ENCODE measurements at places on chromosomes 1 and 21.
A peak's percentile ranks its signal among the peaks of the same experiment; 100 is the strongest.

DNA sequence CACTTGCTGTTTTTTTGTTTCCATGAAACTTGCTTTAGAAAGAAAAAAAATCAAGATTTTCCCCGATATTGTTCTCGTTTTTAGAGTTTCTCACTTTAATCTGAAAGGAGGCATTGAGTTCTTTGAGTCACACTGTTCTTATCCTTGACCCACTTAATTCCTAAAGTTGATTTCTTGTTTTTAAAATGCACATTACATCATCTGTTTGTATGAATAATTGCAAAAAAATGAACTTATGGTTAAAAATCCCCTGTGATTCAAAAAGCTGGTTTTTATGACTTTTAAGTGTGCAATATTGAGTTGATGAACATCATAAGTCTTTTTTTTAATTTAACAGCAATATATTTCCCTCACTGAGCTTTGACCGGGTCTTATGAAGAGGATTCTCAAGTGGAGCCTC is 131.6 kb downstream of the SNX7 start:
- DNase-seq, result no peak

DNA sequence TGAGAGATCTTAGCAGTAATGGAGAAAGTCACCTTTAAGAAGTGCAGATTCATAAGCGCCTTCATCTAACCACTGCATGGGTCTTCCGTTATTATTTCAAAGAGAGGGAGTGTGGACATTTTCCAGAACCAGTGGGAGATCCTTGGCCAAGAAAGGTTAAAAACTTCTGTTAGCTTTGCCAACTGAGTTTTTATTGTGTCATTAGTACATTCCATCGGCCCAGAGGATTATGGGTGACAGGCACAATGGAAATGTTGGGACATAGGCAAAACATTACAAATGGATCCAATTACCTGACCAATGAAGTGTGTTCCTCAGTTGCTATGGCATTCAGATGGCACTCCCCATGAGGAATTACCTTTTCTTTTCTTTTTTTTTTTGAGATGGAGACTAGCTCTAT is 115.5 kb downstream of the PPIAL4G start:
- no peak for DNase-seq

DNA sequence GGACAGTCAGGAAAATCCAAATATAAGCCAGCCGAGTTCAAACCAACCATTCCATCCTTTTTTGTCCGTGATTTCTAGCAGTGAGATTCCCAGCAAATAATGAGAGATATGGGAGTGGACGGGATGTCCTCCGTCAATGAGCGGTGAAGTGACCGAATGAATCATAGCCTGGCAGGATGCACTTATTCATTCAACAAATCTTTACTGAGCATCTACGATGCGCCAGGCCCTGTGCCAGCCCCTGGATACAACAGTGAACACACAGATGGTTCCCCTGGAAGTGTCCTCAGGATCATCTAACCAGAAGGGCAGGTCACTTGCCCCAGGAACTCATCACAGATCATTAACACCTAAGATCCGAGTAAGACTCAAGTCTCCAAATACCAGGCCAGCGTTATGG is 8.2 kb upstream of the PLEKHA6 start:
- no peak for DNase-seq

DNA sequence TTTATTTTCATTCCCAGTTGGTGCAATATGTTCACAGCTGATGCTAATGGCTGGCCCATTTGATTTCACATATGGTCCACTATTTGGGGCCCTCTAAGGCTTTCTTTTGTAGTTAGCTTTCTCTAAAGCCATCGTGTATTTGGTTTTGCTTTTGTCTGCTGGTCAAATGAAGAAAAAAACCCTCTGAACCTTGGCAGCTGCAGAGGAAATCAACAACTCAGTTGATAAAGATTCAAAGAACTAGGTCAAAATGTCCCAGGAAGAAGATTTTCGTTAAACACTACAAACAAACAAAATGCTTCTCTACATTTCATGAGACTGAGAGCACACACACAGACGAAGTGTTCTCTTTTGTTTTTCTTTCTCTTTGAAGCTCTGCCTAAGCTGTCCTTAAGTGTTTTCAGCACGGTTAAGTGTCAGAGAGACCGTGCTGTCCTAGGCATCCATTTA is 655.0 kb downstream of the RWDD3 start:
- no peak for DNase-seq

DNA sequence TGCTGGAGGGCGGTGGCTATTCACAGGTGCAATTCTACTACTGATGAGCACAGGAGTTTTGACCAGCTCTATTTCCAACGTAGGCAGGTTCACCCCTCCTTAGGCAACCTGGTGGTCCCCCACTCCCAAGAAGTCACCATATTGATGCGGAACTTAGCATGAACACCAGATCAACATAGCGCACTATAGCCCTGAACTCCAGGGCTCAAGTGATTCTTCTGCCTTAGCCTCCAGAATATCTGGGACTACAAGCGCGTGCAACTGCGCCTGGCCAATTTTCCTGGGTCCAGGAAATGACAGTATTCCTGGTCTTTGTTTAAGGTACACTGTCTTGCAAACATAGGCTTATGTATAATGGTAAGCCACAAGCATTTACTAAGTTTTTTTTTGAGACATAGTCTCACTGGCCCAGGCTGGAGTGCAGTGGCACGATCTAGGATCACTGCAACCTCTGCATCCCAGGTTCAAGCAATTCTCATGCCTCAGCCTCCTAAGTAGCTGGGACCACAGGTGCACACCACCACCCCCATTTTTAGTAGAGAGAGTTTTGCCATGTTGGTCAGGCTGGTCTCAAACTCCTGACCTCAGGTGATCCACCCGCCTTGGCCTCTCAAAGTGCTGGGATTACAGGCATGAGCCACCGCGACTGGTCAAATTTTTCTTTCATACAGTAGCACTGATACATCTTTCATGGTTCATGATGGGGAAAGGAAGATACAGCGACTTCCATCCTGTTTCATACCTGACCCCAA is 12.6 kb downstream of the MCL1 start:
- DNase-seq, result no peak

GRCh38 chr1:20349561-20349960 is 58.9 kb downstream of the VWA5B1 start:
- DNase-seq, result no peak

DNA sequence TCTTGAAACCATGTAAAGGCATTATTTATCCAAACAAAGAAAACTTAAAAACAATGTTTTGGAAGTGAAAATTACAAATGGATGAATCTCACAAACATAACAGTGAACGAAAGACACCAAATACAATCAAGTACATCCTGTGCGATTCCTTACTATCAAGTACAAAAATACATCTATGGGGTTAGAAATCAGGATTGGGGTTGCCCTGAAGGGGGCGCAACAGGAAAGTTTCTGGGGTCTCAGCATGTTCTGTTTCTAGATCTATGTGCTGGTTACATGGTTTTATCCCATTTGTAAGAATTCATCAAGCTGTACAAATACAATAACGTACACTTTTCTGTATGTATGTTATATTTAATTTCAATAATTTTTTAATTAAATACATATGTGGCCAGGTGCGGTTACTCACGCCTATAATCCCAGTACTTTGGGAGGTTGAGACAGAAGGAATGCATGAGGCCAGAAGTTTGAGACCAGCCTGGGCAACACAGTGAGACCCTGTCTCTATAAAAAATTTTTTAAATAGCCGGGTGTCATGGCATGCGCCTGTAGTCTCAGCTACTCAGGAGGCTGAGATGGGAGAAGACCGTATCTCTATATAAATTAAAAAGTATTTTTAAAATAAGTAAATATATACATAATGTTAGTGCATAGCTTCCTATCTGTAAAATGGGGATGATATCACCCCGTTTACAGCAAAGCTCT is 121.5 kb upstream of the SOD1 start:
- no peak for DNase-seq

DNA sequence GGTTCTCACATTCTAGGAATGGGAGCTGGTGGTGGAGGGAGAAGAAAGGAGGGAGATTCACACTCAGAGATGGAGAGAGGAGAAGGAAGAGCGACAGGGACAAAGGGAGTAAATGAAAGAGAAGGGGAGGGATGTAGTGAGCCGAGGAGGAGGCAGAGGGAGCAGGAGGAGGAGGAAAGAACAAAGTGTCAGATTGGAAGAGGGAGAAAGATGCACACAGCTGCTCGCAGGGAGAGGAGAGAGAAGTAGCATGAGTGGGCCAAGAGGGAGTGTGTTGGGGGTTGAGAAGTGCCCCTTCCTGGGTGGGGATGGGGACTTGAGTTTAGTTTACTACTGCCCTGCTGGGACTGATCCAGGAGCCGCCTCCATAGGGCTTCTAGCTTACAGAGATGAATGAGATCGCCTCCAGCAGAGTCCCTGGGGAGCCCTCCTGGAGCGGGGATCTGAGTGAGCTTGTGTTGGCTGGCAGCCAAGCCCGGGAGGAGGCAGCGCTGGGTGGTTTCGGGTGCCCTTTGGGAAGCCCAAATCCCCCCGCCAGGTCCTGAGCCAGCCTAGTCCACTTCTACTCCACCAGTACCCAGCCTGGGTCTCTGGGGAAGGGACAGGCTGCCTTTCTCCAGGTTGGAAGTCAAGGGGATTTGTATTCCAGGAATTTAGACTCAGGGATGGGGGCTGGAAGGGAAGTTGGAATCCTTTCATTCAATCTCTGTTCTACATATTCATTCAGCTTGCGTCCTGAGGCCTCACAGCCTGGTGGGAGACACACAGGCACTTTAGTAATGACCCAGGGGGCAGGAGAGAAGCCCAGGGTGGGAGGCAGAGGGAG is 20.9 kb downstream of the PTPRU start:
- DNase-seq, result no peak

GRCh38 chr1:116958977-116959376 is 42.6 kb upstream of the CD101 start:
- DNase-seq, result no peak

GRCh38 chr21:32604464-32604863 is 7.7 kb downstream of the CFAP298 start:
- DNase-seq, result peak; percentile 54

DNA sequence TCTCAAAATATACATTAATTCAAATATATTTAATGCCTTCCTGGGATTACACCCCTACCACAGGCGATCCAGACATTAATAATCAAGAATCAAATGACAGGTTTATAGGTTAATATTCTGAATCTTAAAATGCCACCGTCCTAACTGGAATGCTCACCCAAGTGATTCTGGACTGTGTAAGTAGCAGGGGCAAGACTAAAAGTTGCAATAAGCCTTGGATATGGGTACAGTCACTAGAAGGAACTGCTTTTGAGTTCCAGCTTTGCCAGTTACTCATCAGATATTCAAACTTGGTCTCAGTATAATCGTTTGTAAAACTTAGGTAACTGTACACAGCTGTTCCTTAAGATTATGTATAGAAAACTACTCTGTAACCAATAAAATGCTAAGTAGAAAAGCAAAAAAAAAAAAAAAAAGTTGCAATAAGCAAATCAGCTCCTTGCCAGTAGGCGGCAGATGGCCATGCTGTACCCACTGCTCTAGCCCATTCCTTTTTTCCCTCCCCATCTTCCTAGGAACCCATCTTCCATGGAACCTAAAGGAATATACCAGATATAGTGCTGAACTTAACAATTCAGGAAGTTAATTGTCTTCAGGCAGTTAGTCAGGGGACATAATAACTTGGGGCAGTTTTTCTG is 10.5 kb downstream of the RO60 start:
- no peak for DNase-seq

GRCh38 chr1:43992232-43992995 is 1.0 kb downstream of the CCDC24 start:
- DNase-seq, result no peak

DNA sequence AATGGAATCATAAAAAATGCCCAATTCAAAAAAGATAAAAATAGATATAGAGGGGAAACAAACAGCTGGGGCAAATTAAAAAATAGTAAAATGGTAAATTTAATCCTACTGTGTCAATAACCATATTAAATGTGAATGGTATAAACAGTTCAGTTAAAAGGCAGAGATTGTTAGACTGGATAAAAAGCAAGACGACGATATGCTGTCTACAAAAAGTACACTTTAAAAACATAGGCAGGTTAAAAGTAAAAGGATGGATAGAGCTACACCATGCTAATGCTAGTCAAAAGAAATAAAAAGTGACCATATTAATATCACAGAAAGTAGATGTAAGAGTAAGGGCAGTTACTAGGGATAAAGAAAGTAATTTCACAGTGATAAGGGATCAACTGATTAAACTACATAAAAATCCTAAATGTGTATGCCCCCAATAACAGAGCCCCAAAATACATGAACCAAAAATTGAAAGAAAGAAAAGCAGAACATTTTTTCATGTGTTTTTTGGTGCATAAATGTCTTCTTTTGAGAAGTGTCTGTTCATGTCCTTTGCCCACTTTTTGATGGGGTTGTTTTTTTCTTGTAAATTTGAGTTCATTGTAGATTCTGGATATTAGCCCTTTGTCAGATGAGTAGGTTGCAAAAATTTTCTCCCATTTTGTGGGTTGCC is 27.4 kb downstream of the MORN1 start:
- no peak for DNase-seq

GRCh38 chr1:4595341-4596225 is 58.8 kb upstream of the AJAP1 start:
- no peak for DNase-seq

DNA sequence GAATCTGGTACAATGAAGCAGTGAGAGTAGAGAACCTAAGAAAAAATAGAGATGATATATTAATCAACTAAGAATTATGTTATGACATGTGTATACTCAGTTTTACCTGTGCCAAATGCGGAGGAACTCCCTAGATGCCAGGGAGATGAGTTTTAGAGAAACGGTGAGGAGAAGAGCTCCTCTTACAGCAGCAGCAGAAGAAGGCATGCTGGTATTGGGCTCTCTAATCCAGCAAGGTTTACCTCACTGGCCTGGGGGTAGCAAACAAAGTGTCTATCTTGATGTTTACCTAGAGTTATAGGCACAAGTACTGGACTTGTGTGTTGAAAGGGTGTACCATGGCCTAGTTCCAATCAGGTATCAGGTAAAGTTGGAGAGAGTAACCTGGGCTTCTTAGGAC is 28.9 kb upstream of the DEPDC1 start:
- no peak for DNase-seq

- DNase-seq, result no peak
Observed at GRCh38 chr1:8674481-8674880, 143.0 kb downstream of the RERE start.

GRCh38 chr1:218472885-218473284 is 127.7 kb downstream of the TGFB2 start:
- DNase-seq, result no peak

DNA sequence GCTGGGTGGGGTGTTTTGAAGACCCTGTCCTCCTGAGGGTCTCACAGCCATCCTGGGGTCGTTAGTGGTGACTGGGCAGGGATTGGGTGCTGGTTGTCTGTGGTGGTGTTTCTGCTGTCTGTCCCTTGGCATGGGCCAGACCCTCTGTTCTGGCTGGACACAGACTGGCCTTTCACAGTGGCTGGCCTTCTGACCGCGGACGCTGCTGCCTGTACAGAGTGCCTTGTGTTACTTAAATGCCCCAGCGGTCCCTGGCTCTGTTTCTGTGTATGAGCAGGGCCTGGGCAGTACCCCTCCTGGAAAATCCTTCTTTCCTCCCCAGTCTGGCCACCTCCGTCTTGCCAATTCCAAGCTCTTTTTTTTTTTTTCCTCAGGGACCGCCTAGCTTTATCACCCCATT is 50.9 kb downstream of the SH3BGR start:
- DNase-seq, result no peak

DNA sequence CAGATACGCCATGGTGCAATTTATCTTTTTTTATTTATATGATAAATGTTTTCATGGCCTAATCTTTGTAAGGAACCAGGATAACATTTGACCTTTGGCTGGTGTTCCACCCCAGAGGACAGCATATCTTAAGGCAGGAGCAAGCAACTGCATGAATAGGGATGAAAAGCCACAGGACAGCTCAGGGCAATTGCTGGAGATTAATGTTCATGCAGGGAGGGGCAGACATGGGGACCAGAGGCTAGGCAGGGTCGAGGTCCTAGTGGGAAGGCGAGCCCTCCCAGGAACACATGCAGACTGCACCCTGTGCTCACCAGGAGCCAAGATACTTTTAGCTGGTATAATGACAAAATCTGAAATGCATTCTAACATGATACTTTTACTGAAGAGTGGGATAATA is 74.4 kb upstream of the HAO2 start:
- DNase-seq, result no peak
